NCI-H524 treated with DMSO at 0.1 percent for 48 hours (cell line): ENCODE measurements at places on chromosomes 3 and 15.

DNA sequence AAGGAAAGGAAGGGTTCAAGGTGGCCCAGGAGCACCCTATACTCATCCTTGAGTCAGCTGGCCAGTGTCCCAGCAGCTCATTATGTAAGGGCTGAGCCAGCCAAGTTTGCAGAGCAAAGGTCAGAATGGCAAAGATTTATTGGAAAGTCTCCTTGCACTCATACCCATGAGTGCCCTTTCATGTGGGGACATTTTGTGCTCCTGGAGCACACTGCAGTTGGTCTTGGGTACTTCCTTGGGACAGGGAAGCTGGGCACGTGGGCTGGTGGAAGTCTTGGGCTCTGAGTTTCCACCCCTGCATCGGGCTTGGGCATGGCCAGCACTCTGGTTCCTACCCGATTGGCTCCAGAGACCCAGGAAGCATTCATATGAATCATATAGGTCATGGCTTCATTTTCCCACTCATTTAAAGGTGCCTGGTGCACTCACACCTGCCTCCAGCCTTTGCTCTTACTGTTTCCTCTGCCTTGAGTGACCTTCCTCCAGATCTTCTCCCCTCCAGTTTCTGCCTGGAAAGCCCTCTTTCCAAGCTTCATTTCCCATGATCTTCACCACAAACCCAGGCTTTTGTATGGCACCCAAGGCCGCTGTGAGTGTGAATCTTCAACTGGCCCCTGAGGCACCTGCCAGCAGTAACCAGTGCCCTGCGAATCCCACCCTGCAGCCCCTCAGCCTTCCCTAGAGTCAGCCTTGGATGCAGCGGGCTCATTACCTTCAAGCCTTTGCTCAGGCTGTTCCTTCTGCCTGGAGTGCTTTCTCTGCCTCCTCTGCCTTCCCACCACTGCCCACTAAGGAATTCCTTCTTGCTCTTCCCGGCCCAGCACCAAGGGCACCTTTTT lies 10.5 kb upstream of the PRKCD start:
- no peak for DNase-seq

DNA sequence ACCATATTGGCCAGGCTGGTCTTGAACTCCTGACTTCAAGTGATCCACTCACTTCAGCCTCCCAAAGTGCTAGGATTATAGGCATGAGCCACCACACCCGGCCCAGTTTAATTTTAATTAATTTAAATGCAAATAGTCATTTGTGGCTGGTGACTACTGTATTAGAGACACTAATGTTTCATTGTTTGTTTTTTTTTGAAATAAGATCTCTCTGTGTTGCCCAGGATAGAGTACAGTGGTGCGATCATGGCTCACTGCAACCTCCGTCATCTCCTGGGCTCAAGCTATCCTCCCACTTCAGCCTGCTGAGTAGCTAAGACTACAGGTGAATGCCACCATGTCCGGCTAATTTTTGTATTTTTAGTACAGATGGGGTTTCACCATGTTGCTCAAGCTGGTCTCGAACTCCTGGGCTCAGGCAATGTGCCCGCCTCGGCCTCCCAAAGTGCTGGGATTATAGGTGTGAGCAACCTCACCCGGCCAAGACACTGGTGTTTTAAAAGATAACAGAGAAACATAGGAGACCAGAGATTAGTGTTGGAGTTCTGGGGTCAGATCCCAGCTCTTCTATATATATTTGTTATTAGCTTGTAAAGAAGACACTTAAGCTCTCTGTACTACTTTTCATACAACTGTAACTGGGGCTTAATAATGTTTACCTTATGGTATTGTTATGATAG lies 34.5 kb upstream of the RAB11A start:
- DNase-seq = no peak

GRCh38 chr15:61687124-61687523 lies 373.1 kb downstream of the VPS13C start:
- no peak for DNase-seq

DNA sequence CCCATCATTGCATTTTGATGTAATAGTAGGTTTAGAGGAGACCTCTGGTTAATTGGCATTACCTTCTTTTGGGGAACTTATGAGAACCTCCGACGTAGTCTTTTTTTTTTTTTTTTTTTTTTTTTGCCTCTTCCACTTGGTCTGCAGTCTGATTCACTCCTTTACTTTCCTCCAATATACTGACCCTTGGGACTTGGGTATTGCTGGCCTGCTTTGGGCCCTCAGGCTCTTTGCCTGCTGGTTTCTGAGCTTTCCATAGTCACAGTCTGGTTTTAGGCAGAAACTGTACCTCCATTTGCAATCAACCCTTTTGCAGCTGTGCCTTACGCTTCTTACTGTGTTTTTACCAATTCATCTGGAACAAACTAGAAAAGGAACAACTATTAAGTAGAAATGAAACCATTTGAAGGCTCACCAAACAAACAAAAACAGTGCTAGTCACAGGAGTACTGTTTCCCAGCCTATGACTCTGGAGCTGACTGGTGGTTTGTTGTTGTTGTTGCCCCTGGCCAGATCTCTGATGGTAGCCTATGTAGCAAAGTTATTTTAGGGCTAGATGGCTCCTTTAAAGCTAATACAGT lies 272.8 kb downstream of the BBX start:
- DNase-seq = no peak

DNA sequence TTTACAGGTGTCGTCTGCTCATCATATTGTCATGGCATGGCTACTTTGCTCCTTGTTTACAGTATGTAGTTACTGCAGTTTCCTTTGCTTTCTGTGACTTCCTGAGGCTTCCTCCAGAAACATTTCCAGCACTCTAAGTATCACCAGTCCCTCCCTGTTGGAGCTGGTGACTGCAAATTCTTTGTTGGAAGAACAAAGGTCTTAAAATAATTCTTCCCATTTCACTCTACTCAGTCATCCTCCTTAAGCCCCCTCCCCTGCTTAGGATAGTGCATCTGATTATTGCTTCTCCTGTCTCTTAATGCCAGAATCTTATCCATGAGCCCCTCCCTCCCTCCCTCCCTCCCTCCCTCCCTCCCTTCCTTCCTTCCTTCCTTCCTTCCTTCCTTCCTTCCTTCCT lies 72.0 kb downstream of the C3orf38 start:
- no peak for DNase-seq
